ENCODE measurements at places on chromosomes 5 and 9.

DNA sequence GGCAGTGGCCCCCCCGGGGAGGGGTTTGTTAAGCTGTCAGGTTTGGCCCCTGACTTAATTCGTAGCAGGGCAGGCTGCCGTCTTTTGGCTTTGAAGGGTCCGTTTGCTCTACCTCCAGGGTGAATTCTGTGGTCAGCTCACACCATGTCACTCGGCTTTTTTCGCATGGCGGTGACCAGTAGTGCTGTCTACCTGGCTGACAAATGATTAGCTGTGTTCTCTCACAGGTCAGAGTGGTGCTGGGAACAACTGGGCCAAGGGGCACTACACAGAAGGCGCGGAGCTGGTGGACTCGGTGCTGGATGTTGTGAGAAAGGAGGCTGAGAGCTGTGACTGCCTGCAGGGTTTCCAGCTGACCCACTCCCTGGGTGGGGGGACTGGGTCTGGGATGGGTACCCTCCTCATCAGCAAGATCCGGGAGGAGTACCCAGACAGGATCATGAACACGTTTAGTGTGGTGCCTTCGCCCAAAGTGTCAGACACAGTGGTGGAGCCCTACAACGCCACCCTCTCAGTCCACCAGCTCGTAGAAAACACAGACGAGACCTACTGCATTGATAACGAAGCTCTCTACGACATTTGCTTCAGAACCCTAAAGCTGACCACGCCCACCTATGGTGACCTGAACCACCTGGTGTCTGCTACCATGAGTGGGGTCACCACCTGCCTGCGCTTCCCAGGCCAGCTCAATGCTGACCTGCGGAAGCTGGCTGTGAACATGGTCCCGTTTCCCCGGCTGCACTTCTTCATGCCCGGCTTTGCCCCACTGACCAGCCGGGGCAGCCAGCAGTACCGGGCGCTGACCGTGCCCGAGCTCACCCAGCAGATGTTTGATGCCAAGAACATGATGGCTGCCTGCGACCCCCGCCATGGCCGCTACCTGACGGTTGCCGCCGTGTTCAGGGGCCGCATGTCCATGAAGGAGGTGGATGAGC lies 1.4 kb downstream of the TUBB4B start:
- no peak for DNase-seq

DNA sequence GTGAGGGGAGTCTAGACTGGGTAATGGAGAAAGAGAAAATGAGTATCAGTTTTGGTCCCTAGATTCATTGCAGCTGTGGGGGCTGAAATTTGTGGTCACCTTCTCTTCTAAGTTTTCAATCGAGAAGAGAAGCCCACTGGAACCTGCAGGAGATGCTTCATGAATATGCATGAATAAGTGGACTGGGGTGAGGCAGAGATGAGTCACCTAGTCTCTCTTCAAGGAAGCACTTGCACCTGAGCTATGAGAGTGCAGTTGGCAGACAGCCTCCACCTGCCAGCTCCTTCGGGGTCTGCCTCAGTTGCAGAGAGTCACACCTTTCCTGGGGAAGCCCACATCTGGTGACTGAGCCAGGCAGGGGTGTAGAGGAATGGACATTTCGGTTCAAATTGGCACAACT lies 69.1 kb downstream of the ZNF366 start:
- DNase-seq, result no peak

- no peak for DNase-seq
Observed at GRCh38 chr5:67679184-67679841, 482.7 kb upstream of the CD180 start.

GRCh38 chr5:89695371-89695770 lies 714.2 kb downstream of the CETN3 start:
- DNase-seq, result no peak

DNA sequence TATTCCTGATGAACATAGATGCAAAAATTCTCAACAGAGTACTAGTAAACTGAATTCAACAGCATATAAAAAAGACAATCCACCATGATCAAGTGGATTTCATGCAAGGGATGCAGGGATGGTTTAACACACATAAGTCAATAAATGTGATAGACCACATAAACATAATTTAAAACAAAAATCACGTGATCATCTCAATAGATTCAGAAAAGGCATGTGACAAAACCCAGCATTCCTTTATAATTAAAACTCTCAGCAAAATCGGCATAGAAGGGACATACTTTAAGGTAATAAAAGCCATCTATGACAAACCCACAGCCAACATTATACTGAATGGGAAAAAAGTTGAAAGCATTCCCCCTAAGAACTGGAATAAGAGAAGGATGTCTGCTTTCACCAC lies 166.9 kb upstream of the TRIM32 start:
- no peak for DNase-seq

DNA sequence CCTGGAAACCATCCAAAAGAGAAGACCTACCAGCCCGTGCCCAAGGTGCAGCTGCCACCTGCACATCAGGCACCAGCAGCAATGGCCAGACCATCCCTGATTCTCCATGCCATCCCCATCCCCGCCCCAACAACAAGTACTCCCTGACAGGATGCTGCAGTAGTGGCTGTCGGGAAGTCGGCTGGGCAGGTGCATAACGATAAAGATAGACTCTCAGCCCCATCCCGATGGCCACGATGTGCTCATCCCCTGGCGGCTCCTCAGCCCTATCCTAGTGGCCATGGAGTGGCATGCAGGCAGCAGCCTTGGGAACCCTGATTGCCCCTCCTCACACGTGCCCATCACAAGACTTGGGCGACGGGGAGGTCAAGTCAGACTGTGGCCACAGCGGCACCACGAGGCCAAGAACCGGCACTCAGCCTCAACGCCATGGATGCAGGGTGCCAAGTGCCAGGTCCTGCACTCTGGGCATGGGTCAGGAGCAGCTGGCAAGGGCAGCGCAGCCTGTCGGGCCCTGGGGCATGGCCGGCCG lies 368.8 kb upstream of the SPATA31A5 start:
- no peak for DNase-seq
